ENCODE measurements at places on chromosomes 7 and 10.

- DNase-seq: no peak
Observed at GRCh38 chr10:74968667-74969061, 142.3 kb downstream of the KAT6B start.

GRCh38 chr7:44759246-44759645, 10.6 kb downstream of the ZMIZ2 start:
- DNase-seq: no peak

GRCh38 chr10:115818012-115818411, 455.0 kb downstream of the GFRA1 start:
- no peak for DNase-seq

- DNase-seq: no peak
Observed at GRCh38 chr7:27173956-27174873, at the start of gene HOXA10. HOXA10 (minus strand) TSS chr7:27174320; CDS start chr7:27174306, 14 bp downstream.

DNA sequence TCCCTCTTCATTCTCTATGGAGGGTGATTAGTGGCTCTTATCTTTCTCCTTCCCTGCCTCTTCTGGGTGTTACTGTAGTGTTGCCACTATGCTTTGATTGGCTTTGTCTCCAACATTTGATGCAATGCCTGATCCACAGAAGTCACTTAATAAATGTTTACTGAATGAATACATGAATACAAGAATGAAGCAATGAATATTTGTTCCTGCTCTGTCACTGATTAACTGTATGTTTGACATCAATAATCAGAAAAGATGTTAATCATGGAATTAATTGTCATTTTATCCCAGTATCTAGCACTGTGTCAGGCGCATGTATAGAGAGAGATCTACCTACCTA, 4.3 kb downstream of the ANK3 start:
- DNase-seq: no peak

GRCh38 chr7:1503390-1503789, 799 bp downstream of the INTS1 start:
- DNase-seq: no peak

GRCh38 chr10:97726636-97727178, 10.2 kb upstream of the ZFYVE27 start:
- no peak for DNase-seq

GRCh38 chr7:47941136-47941844, 7.0 kb downstream of the PKD1L1 start:
- DNase-seq: no peak

DNA sequence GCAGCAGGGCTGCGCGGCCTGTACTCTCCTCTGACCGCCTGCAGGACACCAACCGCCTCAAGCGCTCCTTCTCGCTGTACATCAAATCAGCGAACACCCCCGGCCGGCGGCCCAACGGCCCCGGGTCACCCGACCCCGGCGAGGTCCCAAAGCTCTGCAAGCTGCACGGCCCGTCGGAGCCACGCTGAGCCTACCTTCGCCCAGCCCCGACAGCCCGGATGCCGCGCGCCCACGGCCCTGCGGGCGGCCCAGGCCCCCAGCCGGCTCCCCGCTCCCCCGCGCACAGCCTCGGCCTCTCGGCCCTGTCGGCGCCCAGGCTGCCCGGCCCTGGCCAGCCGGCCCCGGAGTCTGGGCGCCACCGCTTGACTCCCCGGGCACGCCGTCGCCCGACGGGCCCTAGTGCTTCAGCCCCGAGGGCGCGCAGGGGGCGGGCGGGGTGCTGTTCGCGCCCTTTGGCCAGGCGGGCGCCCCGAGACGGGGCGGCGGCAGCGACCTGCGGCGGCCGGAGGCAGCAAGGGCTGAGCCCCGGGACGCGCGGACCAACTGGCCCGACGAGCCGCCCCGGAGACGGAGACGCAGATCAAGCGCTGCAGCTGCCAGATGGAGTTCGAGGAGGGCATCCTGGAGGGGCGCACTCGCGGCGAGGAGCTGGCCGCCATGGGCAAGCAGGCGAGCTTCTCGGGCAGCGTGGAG, 11.1 kb upstream of the SEC24C start:
- no peak for DNase-seq

GRCh38 chr10:45075216-45075615, 74.5 kb downstream of the ZNF22 start:
- DNase-seq: no peak

DNA sequence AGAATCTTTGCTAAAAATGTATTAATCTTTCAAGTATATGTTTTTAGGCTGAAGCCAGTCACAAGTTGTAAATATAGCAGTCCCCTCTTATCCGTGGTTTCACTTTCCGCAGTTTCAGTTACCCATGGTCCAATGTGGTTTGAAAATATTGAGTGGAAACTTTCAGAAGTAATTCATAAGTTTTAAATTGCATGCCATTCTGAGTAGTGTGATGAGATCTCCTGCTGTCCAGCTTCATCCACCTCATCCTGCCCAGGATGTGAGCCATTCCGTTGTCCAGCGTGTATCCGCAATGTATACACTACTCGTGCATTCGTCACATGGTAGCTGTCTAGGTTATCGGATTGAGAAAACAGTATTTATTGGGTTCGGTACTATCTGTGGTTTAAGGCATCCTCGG, 12.2 kb downstream of the PDCD4 start:
- no peak for DNase-seq

GRCh38 chr10:133554600-133554999, 10.8 kb downstream of the SYCE1 start:
- no peak for DNase-seq

DNA sequence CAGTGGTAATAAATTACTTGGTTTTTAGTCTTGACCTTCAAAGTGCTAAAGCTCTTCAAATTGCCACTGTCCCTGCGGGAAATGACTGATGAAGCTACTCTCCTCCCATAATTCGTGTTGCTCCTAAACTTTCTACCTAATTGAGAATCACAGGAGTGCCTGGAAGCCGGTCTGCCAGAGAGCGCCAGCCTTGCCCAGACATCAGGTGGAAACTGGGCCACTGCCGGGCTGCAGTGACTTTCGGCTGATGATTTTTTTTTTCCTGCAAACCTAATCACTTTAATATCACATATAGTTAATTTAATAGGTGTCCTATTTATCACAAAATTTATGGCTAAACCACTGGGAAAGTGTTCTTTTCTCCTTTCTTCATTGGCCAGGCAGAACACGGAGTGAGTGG, 59.6 kb upstream of the UBE3C start:
- DNase-seq: no peak

DNA sequence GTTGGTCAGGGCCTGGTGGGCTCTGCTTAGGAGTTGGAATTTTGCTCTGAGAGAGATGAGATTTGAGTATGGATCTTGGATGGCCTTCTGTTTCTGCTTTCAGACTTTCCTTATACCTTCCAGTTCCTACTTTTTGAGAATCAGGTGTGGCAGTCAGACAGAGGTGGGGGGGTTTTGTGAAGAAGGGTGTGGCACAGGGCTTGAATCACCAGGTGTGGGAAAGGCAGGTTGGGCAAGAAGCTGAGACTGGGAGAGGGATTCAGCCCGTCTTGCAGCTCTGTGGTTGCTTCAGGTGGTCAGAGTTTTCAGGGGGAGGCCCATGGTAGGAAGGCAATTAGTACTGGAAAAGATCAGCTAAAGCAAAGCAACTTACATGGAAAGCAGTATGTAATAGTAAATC, 340.2 kb downstream of the LRMDA start:
- no peak for DNase-seq

DNA sequence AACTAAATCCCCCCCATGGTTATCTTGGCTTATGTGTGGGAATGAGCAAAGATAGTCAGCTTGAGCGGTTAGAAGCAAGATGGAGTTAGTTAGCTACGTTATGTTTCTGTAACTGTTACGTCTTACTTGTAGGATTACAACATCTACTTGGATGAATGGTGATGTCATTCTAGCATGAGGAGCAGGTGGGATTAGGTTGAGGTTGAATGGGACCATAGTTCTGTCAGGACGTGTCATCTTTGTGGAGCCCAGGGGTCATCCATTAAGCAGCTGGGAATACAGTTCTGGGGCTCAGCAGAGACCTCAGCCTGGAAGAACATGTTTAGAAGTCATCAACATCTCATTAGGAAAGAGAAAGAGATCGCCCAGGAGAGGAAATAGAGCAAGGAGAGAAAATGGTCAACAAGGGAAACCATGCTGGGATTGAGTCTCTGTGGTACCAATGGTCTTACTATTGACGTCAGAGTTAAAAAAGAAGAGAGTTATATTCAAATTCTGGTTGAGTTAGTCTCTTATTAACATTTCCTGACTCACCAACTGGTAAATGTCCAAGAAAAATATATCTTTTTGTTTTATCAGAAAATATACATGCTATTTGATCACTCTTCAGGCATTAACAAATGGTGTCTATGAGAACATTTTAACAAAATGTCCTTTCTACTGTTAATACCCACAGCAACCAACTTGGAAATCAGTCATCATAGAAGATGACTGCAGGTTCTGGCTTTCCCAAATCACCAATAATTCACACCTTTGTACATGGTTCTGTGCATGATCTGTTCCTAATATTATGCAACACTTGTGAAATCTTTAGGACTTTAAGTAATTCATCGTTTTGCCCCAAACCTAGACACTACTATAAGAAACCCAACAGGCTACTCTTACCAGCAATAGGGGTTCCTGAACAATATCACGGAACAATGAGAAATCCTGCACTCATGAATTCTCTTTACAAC, 96.9 kb downstream of the KIAA1217 start:
- DNase-seq: no peak

GRCh38 chr7:6172910-6173295, 99.5 kb downstream of the CYTH3 start:
- DNase-seq: no peak

- no peak for DNase-seq
Observed at GRCh38 chr10:74677951-74678350, 148.4 kb upstream of the KAT6B start.

GRCh38 chr10:88106366-88106765, 242.9 kb downstream of the PTEN start:
- no peak for DNase-seq

DNA sequence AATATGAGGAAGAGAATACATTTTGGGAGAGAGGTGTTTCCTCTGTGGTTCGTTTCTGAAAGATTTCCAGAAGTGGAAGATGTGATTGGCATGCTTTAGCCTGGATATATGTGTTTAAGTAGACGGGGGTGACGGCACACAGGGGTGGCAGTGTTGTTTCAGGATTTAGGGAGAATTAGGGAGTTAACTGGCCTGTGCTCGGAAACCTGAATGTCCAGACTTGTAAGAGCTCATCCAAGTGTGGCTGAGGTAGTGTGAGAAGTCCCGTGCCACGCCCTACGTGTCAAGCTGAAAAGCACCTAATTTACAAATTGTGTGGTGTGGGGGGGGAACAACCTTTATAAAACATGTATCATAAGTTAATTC, 1.1 kb downstream of the RALA start:
- DNase-seq: peak; percentile 23

- DNase-seq: no peak
Observed at GRCh38 chr7:7706556-7707172, 11.7 kb downstream of the RPA3 start.

GRCh38 chr10:4813023-4813422, 13.0 kb upstream of the AKR1E2 start:
- no peak for DNase-seq

- DNase-seq: no peak
Observed at GRCh38 chr7:82294382-82294784, 149.2 kb downstream of the CACNA2D1 start.

GRCh38 chr7:95427166-95427565, 7.7 kb downstream of the PON2 start:
- no peak for DNase-seq

GRCh38 chr7:13797545-13797944, 191.9 kb downstream of the ETV1 start:
- DNase-seq: no peak

- no peak for DNase-seq
Observed at GRCh38 chr10:24908793-24909423, 43.5 kb downstream of the PRTFDC1 start.

DNA sequence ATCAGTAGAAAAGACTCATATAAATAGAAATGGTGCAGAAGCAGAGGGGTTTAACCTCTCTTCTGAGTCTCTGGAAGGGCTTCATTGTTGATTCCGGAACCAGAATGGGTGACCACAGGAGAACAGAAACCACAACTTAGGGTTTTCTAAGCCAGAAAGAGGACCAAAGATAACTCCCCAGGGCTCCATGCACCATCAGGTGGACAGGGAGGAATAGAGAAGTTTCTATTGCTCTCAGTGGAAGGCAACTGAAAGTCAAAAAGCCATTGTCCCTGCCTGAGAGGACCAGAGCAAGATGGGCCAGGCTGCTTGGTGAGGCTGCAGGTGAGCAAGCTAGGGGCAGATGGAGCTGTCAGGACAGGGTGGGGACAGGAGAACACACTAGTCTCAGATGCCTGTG, 14.6 kb upstream of the NPS start:
- DNase-seq: no peak

DNA sequence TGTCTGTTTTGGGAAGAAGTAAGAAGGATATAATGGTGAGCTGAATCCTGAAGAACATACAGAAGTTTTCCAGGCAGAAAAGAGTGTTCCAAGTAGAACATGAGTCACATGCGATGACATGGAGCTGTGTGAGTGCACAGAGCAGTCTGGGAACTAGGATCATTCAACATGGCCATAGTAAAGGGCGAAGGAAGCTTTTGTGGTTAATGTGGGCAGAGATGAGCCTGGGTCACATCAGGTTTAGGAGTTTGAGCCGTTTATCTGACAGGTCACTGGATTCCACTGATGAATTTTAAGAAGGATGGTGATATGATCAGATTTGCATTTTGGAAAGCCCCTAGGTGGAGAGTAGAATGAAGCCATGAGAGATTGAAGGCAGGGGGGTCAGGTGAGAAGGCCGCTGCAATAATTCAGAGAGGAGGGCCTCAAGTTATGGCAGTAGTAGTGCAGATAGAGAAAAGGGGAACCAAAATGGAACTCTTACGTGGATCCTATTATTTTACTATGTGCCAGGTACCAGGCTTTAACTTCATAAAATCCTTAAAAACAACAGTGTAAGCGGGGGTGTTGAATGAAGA, 171.3 kb downstream of the RNLS start:
- DNase-seq: no peak

- no peak for DNase-seq
Observed at GRCh38 chr7:98294326-98294725, 12.8 kb downstream of the BRI3 start.

DNA sequence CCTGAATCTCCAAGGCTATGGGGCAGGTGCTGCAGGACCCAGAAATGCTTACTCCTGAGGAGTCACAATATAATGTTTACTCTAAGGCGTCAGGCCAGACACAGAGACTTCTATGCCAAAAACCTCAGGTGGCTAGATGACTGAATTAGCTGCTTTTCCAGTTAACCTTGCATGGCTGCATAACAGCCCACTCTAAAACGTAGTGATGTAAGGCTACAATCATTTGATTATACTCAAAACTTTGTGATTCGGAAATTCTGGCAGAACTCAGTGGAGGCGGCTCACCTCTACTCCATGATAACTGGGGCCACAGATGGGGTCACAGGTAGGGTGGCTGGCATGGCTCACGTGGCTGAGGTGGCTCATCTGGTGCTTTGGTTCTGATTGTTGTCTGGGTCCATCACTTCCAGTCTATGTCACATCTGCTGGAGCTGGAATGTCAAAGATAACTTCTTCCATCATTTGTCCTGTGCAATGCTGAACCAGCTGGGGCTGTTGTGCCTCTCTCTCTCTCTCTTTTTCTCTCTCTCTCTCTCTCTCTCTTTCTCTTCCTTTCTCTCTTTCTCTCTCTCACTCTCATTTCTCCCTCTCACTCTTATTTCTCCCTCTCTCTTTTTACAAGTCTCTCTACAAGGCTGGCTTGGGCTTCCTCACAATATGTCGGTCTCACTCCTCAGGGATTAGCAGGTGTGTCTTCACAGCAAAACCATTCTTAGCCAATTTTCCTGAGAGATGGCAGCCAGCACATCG, 11.8 kb downstream of the TMEM72 start:
- DNase-seq: no peak

- DNase-seq: no peak
Observed at GRCh38 chr7:20475756-20476155, 139.7 kb upstream of the ABCB5 start.
